ENCODE measurements at places on chromosomes 12 and 14.

GRCh38 chr12:72214163-72214562 is 58.0 kb upstream of the TRHDE start:
- peak; percentile 3 for DNase-seq
- H3K4me1 ChIP-seq: no peaks in the 10 kb centered on the region
- H3K36me3 ChIP-seq: no peaks in the 10 kb centered on the region
- no peak overlapping the region for H3K27ac ChIP-seq
- H3K27me3 ChIP-seq: no peaks in the 10 kb centered on the region

DNA sequence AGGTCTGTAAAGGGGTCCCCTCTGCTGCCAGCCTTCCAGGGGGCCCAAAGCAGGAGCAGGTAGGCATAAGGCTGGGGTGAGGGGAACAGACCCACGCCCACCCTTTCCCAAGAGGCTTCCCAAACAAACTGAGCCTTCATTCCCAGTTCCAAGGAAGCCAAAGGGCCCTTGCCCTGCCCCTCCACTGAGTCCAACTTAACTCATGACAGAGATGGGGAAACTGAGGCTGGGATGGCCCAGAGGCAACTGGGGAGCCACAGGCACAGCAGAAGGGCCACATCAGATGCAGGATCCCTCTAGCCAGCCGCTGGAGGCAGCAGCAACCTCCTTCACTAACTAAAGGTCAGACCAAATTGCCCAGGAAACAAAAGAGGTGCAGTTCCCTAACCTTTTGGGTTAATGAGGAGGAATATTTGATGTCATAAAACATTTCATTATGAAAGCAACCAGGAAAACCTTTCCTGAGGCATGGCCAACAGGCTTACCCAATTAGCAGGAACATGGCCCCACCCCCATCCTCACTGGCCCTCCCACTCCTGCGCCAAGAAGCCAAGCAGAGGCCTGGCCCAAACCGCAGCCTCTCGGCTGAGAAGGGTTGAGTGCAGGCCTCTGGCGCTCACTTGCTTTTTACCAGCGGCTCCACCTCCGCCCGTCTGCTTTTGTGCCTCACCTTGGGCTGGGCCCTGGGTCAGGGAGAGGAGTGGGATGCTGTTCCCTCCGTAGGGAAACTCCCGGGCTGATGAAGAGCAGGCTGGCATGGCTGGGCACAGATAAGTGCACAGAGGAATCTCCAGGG is 293.5 kb upstream of the RTL1 start:
- no peak overlapping the region for H3K27ac ChIP-seq
- no peaks in the 10 kb centered on the region for H3K27me3 ChIP-seq
- no peak overlapping the region for H3K4me3 ChIP-seq
- no peaks in the 10 kb centered on the region for H3K4me1 ChIP-seq

- H3K4me3 ChIP-seq: no peak overlapping the region
- DNase-seq: no peak
- no peak overlapping the region for H3K27ac ChIP-seq
These were observed 24.2 kb downstream of the YY1 start for GRCh38 chr14:100263141-100263540.

DNA sequence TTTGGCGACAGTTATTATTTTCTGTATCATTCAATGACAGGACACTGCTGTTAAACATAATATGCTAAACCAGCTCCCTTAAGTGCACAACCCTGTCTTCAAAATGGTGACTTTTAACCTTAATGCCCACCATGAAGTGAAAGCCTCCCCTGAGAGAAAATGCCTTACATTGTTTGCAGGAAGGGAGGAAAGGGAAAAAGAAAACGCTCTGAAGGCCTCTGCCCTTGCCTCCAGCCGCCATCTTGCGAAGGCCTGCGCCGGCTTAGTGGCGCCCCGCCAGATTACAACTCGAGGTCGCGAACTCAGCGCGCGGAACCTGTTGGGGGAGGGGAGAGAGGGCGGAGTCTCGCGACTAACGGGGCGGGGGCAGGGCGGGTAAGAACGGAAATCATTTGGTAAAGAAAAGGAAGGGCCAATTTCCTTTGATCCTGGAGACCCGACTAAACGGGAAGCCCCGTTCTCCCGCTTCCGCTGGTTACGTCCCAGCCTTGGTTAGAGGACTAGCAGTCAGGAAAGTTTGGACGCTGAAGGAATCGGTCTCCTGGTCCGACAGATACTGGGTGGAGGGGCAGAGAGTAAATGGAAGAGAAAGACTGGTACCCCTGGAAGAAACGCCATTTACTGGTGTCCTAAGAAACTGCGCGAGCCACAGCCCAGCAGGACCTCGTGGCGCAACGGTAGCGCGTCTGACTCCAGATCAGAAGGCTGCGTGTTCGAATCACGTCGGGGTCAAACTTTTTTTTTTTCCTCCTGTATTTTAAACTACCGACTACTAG is 11.6 kb upstream of the TMPO start:
- peak overlapping the region; percentile 63 for H3K4me3 ChIP-seq
- peak overlapping the region; percentile 93 for H3K27ac ChIP-seq
- H3K36me3 ChIP-seq: no peaks in the 10 kb centered on the region
- peaks cover 34% of the 10 kb centered on the region for H3K4me1 ChIP-seq
- H3K27me3 ChIP-seq: no peaks in the 10 kb centered on the region

DNA sequence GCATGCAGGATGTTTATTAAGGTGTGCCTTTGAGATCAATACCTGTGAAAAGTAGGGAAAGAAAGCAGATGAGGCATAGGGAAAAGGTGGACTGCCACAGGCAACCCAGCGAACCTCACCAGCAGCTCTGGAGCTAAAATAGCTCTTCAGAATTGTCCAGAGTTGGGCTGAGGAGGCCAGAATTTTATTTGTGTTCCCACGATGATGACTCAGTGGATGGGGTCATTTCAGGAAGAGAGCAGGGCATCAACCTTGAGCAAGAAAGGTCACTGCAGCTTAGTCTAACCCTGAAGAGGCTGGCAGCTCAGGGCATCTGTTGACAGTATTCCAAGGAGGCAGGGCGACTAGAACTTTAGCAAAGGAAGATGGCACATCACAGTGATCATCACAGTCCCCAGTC is 696.1 kb downstream of the DIO2 start:
- no peak overlapping the region for H3K27ac ChIP-seq
- no peaks in the 10 kb centered on the region for H3K36me3 ChIP-seq
- H3K4me3 ChIP-seq: no peak overlapping the region

Data from stomach (tissue), 19 donors.